NCI-H1436 (cell line): ENCODE measurements at places on chromosomes 6 and 20.

DNA sequence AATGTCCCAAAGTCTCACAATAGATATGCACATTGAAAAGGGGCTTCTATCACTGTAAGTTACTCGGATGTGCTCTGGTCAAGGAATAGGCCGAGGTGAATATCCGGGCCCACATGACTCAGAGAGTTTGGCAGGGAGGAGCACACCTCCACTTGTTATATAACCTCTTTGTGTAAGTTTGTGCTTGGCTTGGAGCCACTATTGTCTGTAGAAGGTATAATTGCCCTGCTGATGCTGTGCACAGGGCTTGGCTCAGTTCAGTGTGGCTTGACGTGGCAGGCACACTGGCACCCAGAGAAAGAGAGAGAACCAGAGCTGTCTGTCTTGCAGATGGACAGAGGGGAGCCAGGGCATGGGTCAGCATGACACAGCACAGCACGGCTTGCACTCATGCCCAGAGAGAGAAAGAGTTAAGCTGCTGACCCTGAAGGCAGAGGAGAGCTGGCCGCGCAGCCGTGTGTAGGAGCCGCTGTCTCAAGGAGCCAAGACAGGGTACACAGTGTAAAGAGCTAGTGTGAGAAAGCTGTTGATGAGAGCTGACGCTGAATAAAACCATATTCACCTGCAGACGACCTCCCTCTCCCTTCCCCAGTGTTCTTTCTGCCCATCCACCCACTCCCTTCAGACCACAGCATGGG, 482.5 kb downstream of the C6orf118 start:
- DNase-seq: peak; percentile 32

GRCh38 chr6:125904871-125905270, 51.7 kb upstream of the HINT3 start:
- DNase-seq: no peak

DNA sequence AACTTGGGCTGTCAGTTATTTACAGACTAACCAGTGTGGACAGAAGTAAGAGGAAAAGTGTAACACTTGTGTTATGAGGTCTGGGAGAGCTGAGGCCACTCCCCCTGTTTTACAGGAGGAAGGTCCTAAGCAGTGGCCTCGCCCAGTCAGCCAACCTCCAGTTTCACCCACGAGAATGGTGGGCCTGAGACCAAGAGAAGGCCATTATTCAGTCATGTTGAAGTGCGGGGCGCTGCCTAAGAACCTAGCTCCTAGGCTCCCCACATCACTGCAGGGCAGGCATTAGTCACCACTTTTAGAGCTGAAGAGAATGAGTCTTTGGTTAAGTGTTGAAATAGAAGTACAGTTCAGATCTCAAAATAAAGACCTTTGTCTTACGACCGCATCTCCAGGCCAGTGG, 27.9 kb downstream of the CDYL start:
- no peak for DNase-seq

DNA sequence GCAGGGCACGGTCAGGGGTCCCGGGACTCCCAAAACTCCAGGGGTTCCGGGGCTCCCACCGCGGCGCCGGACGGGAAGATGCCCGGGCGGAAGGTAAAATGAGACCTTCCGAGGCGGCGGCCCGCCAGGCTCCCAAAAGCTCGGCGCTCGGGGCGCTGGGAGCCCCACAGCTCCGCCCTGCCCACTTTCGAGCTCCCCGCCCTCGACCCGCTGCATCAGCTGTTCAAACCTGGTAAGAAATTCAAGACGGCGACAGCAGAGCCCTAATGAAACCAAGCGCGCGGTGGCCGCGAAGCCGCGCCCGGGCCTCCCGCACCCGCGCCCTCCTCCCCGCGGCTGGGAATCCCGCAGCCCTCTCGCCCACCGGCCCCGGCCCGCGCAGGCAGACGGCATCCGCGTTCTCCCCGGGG, 369 bp downstream of the SLC4A11 start:
- DNase-seq: no peak

DNA sequence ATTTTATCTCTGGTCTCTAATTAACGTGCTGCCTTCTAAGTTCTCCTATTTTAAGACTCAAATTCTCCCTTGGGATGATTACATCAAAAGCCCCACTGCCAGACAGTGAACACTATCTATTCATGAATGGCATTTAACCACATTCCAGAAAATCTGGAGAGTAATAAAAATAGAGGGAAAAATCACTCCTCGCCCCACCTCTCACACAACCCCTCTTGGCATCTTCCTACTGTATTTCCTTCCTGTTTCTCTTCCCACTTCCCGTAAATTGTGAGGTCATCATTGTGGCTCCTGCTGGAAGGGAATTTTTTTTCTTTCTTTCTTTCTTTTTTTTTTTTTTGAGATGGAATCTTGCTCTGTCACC, 31.5 kb downstream of the RAB44 start:
- DNase-seq: no peak

DNA sequence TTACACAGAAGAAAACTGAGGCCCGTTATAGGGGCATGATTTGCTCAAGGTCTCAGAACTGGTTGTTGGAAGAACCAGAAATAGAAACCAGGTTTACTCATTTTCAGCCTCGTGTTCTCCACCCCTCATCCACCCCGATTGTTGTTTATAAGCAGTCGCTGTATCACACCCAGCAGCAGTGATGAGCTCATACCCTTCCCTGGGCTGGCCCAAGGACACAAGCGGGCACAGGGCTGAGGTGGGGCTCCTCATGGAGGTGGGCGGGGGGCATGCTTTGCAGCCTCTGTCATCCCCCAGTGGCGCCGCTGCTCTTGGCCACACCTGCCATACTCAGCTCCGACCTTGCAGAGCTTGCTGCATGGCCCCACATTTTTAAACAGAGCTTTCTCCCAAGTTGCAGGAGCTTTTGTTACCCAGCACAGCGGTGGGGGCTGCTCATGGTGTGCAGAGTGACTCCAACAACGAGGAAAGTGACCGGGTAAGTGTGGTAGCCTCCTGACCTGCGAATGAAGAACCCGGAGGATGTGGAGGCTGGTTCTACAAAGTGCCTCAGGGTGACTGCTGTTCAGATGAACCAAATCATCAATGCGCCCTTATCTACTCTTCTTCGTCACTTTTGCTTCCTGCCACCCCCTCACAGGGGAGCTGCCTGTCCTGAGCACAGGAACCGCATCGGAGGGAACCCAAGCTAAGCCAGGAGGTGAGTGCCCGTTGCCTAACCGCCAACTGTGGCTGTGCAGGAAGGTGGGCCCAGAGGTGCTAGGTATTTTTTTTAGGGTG, 43.6 kb upstream of the NKX2-2 start:
- no peak for DNase-seq

- no peak for DNase-seq
These were observed 71.8 kb upstream of the DSP start for GRCh38 chr6:7469696-7470095.

DNA sequence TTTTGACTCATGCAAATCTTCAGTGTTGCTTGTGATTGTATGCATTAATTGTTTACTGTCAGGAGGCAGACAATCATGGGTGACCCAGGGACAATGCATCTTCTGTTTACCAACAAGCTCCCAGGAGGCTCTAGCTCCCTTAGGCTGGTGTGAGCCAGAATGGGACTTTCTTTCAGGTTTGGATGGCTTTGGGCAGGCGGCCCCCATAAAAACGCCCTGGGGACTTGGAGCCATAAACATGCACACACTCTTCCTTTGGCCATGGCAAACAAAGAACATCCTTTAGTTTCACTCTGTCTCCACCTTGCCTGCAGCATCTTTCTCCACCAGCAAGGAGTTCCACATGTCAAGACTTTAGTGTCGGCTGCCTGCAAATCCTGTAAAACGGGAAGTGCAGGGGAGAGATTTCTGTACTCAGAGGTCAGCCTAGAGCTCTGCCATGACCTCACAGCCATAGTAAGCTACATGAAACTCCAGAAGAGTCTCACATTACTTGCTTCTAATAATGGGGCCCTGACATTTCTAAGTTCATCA, 127.6 kb downstream of the MAP3K7 start:
- DNase-seq: no peak
